ENCODE measurements at places on chromosomes 13 and 19.

- no peak for DNase-seq
Measured at GRCh38 chr13:112714376-112715174, 24.7 kb downstream of the ATP11A start.

DNA sequence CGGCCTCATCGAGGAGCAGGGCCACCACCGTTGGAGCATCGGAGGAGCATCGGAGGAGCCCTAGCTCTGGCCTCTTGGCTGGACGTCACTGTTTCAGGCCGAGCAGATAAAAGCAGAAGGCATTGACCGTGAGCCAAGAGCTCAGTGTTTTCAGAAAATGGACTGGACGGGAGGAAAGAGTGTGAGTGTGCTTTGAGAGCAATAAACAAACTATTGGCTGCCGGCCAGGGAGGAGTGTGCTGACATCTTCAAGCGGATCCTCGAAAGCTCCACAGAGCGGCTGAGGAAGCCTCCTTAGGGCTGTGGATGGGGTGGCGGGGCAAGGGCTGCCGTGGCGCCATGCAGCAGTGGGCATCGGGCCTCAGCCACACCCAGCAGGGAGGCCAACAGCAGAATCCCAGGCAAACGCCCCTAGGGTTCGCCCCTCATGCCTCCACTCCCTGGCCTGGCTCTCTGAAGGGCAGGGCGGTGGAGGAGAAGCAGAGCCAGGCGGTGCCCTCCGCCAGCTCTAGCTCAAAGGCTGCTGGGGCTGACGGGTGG, 41.8 kb downstream of the IRS2 start:
- no peak for DNase-seq

DNA sequence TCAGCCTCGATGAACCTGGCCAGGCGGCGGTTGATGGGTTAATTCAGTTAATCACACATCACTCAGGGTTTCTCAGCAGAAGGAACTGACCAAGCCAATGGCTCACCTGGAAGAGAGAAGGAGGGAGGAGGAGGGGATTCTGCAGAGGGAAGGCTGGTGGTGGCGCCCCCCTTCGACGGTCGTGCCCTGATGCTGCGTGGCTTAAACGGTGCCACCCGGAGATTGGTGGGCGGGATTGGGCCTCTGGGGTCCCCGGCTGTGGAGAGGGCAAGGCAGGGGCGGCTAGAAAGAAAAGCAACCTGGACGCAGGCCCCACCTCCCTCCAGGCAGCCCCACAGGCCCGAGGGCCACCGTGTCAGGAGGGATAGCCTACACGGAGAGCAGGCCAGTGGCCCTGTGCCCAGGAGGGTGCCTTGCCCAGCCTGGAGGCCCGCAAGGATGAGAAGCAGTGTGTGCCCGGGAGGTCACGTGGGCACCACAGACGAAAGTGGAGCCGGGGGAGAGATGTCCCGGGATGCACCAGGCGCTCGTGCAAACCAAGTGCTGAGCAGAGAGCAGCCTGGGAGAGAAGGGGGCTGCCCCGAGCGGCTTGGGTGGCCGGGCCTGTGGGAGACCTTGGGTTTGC, 16.0 kb downstream of the CSNK1G2 start:
- DNase-seq: no peak

GRCh38 chr19:32131005-32131404, 214.4 kb upstream of the ZNF507 start:
- no peak for DNase-seq

DNA sequence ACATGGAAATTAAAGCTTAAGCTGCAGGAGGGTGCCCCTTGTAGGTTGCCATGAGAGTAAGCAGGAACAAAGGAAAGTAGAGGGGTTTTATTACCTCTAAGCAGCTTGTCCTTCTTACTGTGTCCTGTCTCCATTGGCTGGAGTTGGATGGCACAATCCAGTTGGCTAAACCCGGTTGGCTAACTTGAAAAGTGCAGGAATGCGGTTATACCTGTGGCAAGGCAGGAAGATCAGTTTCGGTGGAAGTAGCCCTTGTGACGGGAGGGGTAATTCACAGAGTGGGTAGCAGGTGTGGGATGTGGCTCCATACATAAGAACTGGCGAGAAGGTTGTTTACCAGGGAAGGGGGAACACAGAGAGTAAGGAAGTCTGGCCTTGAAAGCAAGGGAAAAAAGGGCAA, 3.2 kb downstream of the ZNF726 start:
- DNase-seq: no peak

DNA sequence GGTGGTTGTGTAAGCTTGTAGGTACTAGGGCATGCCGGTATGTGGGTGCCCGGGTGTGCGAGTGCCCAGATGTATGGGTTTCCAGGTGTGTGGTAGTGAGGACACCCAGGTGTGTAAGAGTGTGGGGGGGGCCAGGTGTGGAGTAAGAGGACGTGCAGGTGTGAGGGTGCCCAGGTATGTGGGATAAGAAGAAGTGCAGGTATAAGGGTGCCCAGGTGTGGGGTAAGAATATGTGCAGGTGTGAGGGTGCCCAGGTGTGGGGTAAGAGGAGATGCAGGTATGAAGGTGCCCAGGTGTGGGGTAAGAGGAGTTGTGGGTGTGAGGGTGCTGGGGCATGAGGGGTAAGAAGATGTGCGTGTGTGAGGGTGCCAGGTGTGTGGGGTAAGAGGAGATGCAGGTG, 14.3 kb downstream of the MARK4 start:
- DNase-seq: no peak

GRCh38 chr13:91058066-91058465, 289.4 kb upstream of the MIR17HG start:
- DNase-seq: no peak

- DNase-seq: no peak
Measured at GRCh38 chr13:31476753-31477152, 262.6 kb upstream of the RXFP2 start.

- no peak for DNase-seq
Measured at GRCh38 chr19:6287269-6287885, 7.6 kb upstream of the MLLT1 start.

- DNase-seq: no peak
Measured at GRCh38 chr13:50757008-50757407, 86.5 kb downstream of the DLEU7 start.

DNA sequence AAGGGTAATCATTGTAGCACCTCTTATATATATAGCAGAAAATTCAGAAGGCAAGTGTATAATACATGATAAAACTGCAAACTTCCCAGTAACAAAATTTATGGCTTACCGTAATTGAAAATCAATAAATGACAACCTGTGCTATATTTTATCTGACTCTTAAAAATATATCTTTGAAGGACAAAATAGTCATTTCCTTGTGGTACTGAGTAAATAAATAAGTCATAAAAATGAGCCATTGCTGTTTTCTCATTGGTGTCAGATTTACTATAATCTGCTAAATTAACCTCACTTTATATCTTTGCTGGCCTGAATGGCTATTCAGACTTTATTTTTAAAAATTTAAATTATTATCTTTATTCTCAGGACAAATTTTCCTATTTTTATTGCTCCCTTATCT, 1319.1 kb upstream of the SPRY2 start:
- no peak for DNase-seq

- DNase-seq: no peak
Measured at GRCh38 chr13:33353646-33354045, 68.1 kb upstream of the STARD13 start.

GRCh38 chr13:98240135-98240534, 63.1 kb upstream of the RNF113B start:
- no peak for DNase-seq

GRCh38 chr19:14004619-14005348, 1.3 kb downstream of the RFX1 start:
- DNase-seq: no peak

GRCh38 chr19:52673014-52673413, 34.9 kb upstream of the ZNF83 start:
- no peak for DNase-seq

DNA sequence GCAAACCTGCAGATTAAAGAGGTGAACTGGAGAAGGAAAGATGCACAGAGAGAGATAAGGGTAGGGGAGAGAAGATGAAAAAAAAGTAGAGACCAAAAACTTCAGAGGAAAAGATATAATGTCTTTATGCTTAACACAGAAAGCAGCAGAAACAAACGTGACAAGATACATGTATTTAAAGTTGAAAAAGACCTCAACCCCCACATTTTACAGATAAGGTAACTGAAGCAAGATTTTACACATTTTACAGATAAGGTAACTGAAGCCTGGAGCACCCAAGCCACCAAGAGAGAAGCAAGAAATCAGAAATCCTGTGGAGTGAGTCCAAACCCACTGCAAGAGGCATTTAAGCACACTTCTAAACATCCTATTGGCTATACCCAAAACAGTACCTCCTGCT, 185.3 kb downstream of the TBC1D4 start:
- no peak for DNase-seq

DNA sequence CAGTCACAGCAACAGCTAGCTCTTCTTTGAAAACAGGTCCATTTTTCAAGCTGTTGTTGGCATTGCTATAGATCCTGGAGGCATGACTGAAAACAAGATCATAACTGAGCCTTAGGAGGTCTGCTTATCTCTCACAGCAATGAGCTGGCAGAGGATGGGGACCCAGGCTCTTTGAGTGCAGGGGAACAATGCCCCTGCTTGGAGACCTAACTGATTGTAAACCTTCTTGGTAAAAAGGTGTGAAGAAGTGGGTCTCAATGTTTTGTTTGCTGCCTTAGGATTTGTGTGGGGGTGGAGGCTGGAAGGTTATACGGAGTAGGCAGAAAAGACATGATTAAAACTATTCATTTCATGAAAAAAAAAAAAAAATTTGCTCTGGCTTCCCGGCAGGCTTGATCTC, 94.6 kb downstream of the EFNB2 start:
- no peak for DNase-seq

DNA sequence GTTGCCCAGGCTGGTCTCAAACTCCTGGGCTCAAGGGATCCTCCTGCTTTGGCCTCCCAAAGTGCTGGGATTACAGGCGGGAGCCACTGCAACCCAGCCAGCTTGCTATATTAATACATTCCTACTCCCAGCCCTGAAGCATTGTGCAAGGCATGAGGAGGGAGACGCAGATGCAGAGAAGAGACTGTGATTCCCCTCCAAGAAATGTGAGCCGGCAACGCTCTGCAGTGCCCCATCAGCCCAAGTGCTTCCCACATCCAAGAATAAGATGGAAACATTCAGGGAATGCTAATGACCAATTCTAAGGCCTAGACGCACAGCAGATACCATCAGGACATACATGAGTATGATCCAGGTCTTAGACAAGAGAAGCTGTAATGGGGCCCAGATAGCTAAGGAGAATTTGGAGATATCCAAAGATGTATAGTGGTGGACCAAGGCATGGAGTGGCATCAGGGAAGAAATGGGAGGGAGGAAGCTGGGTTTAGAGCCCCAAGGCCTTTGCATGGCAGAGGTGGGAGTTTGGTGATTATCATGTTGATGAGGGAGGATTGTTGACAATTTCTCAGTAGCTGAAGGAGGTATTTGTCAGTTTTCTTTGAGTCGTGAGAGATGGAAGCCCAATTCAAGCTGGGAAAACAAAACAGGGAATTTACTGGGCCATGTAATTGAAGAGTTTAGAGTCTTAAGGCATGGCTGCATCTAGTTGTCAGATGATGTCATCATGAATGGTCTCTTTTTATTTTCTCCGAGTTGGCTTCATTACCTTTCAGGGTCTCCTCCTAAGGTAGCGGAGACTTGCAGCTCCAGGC, 2.9 kb downstream of the PPM1N start:
- no peak for DNase-seq

DNA sequence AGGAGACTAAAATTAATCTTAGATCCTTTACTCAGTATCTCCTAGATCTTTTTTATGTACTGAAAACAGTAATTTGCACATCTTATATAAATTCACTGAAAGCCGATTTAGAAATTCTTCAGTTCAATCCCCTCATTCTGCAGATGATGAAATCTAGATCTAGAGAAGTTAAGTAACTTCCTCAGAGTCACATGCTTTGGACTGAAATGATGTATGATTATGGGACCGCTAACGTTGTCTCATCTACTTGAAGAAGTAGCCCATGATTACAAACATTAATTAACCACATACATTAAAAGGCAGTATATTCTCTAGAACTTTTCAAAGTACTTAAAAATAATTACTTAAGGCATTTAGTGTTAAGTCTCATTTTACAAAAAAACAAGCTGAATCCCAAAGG, 37.8 kb downstream of the ELF1 start:
- DNase-seq: no peak

- DNase-seq: no peak
Measured at GRCh38 chr13:84399320-84400085, 517.2 kb upstream of the SLITRK1 start.

DNA sequence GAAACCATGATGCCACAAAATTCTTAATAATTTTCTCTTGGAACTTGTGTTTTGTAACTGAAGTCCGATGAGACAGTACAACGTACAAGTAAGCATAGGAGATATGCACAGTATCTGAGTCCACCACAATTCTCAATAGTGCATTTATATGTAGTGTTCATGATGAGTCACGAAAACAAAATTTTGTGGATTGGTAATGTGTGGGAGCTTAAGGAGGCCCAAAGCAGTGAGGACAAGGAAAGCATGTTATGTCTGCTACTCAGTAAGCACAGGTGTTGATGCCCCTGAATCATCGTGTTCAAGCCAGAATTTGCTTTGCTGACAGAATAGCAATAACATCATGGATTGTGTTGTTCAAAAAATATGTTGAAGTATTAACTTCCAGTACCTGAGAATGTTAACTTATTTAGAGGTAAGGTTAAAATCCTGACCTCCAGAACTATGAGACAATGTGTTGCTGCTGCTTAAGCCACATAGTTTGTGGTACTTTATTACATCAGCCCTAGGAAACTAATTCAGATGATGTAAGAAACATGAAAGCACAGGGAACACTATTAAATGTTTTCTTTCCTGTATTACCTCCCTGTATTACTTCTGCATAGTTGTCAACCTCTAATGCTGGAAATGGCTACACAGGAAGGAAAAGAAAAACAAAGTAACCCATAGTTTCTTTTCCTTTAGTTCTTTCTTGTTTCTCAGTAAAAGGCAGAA, 201.3 kb downstream of the SLITRK6 start:
- no peak for DNase-seq

GRCh38 chr19:1540365-1540925, 16.6 kb downstream of the PLK5 start:
- no peak for DNase-seq

- DNase-seq: no peak
Measured at GRCh38 chr13:22235285-22235949, 564.5 kb downstream of the FGF9 start.

GRCh38 chr13:42367831-42368230, 95.9 kb downstream of the AKAP11 start:
- DNase-seq: no peak

All from stimulated activated CD8-positive, alpha-beta memory T cell treated with anti-CD3 and anti-CD28 coated beads, Interleukin-4, amount 100 ng/mL, for 1 hour (primary cell).